ENCODE measurements at places on chromosomes 3 and 15.

- H3K27me3 ChIP-seq = peaks cover 2% of the 10 kb centered on the region
- H3K4me3 ChIP-seq = no peak overlapping the region
- H3K36me3 ChIP-seq = no peaks in the 10 kb centered on the region
Measured at GRCh38 chr3:146189519-146190173, 28.7 kb upstream of the PLOD2 start.

DNA sequence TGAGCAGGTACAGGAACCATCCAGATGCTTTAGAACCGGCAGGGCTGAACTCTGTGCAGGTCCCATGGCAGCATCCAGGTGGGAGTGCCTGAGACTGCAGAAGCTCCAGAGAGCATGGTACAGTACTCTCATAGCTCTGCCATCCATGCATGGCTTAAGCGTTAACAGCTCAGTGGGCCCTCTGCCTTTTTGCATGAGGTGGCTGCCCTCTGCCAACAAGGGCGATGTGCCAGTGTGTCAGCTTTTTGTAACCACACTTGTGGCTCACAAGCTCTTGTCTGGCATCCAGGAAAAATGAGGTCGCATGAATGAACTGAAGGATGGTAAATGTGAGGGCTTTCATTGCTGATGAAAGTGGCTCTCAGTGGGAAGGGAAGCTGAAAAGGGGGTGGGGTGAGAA, 950.1 kb downstream of the DIPK2A start:
- H3K4me3 ChIP-seq = no peak overlapping the region
- DNase-seq = no peak
- no peak overlapping the region for H3K27ac ChIP-seq
- H3K36me3 ChIP-seq = no peaks in the 10 kb centered on the region
- H3K4me1 ChIP-seq = no peaks in the 10 kb centered on the region

DNA sequence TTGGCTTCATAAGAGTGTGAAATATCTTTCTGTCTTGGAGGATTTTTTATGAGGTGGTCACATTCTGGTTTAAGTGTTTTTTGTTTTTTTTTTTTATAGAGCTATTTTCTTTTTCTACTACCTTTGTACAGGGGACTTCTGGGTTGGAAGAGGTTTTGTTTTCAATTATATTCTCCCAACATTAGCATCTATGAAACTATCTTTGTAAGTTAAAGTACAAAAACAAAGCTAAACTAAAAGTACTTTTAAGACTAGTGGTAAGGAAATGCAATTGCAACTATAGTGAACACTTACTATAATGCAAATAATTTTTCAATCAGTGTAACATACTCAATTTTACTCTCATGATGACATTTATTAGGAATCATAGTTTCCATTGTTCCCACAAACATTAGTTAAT, 688.2 kb downstream of the SI start:
- no peaks in the 10 kb centered on the region for H3K36me3 ChIP-seq
- no peaks in the 10 kb centered on the region for H3K4me1 ChIP-seq
- H3K4me3 ChIP-seq = no peak overlapping the region
- no peak overlapping the region for H3K27ac ChIP-seq
- DNase-seq = no peak

DNA sequence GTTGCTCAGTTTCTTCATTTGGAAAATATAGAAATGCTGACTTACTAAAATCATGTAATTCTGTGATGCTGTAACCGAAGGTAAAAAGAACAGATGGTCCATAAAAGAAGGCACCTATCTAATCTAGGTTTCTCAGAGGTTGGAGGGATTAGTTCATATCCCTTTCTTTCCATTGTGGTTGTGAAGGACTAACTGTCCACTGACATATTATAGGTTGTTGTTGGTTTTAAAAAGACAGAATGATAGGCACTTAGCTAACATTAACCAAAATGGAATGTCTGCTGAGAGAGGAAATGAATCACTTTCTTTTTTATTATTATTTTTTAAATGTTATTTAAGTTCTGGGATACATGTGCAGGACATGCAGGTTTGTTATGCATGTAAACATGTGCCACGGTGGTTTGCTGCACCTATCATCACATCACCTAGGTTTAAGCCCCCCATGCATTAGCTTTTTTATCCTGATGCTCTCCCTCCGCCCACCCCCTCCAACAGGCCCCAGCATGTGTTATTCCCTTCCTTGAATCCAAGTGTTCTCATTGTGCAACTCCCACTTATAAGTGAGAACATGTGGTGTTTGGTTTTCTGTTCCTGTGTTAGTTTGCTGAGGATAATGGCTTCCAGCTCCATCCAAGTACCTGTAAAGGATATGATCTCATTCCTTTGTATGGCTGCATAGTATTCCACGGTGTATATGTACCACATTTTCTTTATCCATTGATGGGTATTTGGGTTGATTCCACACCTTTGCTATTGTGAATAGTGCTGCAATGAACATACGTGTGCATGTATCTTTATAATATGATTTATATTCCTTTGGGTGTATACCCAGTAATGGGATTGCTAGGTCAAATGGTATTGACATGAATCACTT, 45.8 kb downstream of the ALDH1A2 start:
- peaks cover 4% of the 10 kb centered on the region for H3K27me3 ChIP-seq
- H3K4me1 ChIP-seq = no peaks in the 10 kb centered on the region
- H3K36me3 ChIP-seq = peaks cover 3% of the 10 kb centered on the region

DNA sequence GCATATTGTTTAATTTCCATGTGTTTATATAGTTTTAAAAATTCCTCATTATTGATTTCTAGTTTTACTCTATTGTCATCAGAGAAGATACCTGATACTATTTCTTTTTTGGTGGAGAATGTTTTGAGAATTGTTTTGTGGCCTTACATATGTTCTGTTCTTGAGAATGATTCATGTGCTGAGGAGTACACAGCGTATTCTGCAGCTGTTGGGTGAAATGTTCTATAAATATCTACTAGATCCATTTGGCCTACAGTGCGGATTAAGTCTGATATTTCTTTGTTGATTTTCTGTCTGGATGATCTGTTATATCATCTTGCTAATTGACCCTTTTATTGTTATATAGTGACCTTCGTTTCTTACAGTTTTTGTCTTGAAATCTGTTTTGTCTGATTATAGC, 109.7 kb downstream of the UBE2E2 start:
- peaks cover 22% of the 10 kb centered on the region for H3K36me3 ChIP-seq
- no peak for DNase-seq
- H3K27ac ChIP-seq = no peak overlapping the region
- no peak overlapping the region for H3K4me3 ChIP-seq
- H3K4me1 ChIP-seq = peaks cover 21% of the 10 kb centered on the region

GRCh38 chr15:93462690-93463089, 373.7 kb upstream of the RGMA start:
- no peaks in the 10 kb centered on the region for H3K36me3 ChIP-seq
- H3K4me3 ChIP-seq = no peak overlapping the region
- H3K4me1 ChIP-seq = no peaks in the 10 kb centered on the region
- no peak overlapping the region for H3K27ac ChIP-seq

DNA sequence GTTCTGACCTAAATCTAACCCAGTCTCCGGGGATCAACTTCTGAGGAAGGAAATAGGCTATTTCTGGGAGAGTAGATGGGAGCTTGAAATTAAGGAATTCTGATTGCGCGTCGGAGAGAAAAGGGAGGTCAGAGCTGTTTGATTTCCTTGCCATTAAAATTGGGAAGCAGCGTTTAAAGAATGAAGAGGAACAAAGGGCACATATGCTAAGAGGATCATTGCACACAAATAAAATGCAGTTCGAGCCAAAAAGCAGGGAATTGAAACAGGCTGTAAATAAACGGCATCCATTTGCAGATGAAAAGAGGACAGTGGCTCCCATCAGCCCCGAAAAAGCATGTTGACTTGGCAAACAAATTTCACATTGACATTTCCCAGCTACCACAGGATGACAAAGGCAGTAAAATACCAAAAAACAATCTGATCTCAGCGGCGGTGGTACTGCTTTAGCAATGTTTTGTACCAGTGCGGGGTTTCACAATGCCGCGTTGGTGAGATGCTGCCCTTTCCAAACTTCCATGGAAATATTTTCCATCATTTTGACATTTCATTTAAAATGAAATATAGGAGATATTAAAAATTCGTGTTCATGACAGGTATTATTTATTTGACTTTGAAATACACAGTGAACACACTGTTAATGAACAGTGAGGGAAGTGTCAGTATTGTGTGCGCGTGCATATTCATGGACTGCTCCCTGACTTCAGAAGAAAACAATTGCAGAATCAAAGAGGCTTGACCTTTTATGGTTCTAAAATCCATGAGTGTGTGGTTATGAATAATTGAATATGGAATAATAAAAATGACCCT, 108.8 kb downstream of the SQOR start:
- H3K4me1 ChIP-seq = no peaks in the 10 kb centered on the region
- H3K36me3 ChIP-seq = no peaks in the 10 kb centered on the region
- H3K27me3 ChIP-seq = peaks cover 12% of the 10 kb centered on the region
- no peak overlapping the region for H3K4me3 ChIP-seq
- H3K27ac ChIP-seq = no peak overlapping the region

GRCh38 chr3:152193673-152194267, 75.0 kb upstream of the MBNL1 start:
- H3K27ac ChIP-seq = peak overlapping the region; percentile 78
- peak overlapping the region; percentile 73 for H3K4me3 ChIP-seq
- no peaks in the 10 kb centered on the region for H3K27me3 ChIP-seq
- H3K36me3 ChIP-seq = peaks cover 4% of the 10 kb centered on the region

- H3K27me3 ChIP-seq = no peaks in the 10 kb centered on the region
- no peaks in the 10 kb centered on the region for H3K36me3 ChIP-seq
- no peak overlapping the region for H3K27ac ChIP-seq
Measured at GRCh38 chr3:128591738-128592426, 58.7 kb downstream of the RPN1 start.

DNA sequence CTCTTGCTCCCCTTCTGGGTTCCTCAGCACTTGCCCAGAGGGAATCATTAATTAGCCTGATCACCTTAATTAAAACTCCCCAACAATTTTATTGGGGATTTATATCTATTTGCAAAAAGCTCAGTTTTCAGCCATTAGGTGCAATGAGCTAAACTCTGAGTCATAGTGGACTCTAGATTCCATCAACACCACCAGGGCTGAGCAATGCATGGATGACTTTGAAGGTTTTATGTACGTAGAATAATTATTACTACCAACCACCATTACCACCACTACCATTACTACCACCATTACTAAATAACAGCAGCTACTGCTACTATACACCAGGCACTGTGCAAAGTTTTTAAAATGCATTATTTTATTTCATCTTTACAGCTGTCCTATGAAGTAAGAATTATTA, 81.2 kb downstream of the ZNF621 start:
- no peak overlapping the region for H3K4me3 ChIP-seq
- H3K36me3 ChIP-seq = no peaks in the 10 kb centered on the region
- no peak for DNase-seq
